ENCODE measurements at places on chromosomes 1 and 21.
A peak's percentile ranks its signal among the peaks of the same experiment; 100 is the strongest.

DNA sequence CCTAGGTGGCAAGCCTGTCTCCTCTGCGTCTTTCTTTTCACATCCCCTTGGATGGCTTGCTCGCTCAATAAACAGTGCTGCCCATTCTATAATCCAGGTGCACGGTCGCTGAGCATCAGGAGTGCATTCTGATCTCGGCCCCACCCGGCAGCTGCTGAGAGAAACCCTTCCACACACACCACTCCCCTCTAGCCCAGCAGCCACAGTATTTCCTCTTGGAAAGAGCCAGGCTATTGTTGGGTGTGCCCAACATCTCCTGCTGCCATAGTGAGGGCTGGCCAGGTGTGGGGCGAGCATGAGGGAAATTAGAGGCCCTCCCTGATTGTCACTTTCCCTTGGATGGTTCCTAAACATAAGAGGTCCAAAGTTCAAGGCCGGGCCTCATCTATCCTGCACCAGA lies 24.7 kb downstream of the GPA33 start:
- DNase-seq: no peak

GRCh38 chr1:17857996-17858395 lies 102.9 kb downstream of the ACTL8 start:
- no peak for DNase-seq

DNA sequence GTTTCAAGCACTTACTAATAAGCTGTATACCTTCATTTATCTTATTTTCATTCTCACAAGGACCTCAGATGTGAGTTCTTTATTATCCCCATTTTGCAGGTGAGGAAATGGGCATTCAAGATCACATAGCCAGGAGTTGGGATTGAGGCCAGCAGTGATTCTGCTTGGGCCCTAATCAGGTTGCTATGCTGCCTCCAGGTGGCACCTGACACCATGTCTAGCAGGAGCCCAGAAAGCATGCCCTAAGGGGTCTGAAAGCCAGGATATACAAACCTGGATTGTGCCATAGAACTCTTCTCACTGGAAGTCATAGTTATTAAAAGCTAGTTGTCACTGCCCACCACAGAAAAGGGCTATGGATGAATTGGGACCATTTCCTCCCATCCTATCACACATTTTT lies 61.1 kb downstream of the FYB2 start:
- no peak for DNase-seq

GRCh38 chr1:152741656-152742055 lies 16.2 kb upstream of the KPRP start:
- no peak for DNase-seq

DNA sequence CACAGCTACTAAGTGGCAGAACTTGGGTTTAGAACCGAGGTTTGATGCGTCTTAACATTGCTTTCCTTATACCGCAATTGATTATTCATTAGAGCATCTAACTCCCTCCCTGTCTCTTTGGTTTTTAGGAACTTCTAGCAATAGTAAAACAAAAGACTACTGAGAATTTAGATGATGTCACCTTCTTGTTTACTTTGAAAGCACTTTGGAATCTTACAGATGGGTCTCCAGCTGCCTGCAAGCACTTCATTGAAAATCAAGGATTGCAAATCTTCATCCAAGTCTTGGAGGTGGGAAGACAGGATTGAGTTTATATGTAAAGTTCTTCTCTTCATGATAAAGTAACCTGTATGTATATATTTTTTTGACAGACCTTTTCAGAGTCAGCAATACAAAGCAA lies 35.0 kb downstream of the ZYG11A start:
- no peak for DNase-seq

DNA sequence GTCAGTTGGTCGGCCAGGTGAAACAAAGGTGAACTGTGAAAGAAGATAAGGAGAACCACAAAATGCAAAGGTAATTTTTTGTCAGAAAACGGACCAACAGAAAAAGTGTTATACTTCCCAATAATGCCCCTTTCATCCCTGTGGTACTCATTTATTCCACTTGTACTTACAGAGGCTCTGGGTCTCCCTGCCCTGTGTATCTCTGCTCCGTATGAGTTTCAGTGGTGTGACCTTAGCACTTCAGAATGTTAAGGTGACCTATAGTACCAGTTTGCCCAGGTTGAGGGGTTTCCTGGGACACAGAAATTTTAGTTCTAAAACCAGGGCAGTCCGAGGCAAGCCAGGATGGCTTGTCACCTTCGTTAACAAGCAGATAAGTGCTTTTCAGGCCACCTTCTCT lies 254.8 kb downstream of the OLFM3 start:
- no peak for DNase-seq

- DNase-seq: no peak
Observed at GRCh38 chr1:19844731-19845495, 29.8 kb upstream of the RNF186 start.

- no peak for DNase-seq
Observed at GRCh38 chr21:38367646-38368045, 110.9 kb downstream of the KCNJ15 start.

DNA sequence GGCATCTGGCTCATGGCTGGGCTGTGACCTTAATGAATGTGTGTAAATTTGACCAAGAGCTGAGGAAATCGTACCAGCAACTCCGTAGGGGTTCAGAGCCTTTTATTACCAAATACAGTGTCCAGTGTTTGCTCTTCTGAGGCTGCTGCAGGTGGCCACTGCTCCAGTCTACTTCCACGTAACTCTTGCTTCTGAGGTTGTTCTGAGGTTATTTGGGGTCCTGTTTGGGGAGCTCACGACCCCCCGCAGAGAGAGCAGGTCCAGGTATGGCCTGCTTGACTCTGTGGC lies 33.6 kb downstream of the MAN1C1 start:
- DNase-seq: no peak

- DNase-seq: no peak
Observed at GRCh38 chr1:98044766-98045165, 123.9 kb upstream of the DPYD start.

DNA sequence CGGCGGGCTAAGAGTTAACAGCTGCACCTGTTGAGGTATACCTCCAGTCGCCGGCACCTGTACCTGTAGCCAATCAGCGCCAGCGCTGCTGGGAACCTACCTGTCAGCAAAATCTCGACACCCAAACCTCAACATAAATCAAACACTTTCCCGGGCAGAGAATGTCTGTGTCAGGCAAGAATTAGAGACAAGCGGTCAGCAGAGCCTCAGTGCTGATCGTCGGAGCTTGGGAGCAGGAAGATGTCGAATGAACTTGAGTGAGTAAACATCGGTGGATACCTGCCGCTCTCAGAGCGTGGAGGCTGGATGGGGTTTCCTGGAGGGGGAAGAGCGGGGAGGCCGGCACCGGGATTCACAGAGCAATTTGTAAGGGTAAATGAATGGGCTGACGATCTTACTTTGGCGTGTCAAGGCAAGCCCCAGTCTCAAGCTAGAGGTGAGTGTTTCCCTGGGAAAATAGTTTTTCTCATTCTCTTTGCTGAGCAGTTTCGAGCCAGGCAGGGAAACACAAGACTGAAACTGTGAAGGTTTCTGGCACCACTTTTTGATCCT lies at the start of gene GRHL3:
Gene GRHL3 (plus strand): TSS at position 46 of the 552 bp plus-strand sequence. CDS start 195 bp downstream, at position 241.
- no peak for DNase-seq

- DNase-seq: peak; percentile 44
Observed at GRCh38 chr21:42406201-42406621, 2.5 kb downstream of the UBASH3A start.

- DNase-seq: no peak
Observed at GRCh38 chr1:5888606-5889211, 103.5 kb downstream of the NPHP4 start.

GRCh38 chr1:86191958-86192357 lies 35.4 kb upstream of the COL24A1 start:
- DNase-seq: no peak

- DNase-seq: no peak
Observed at GRCh38 chr1:232936941-232937340, 13.5 kb upstream of the NTPCR start.

GRCh38 chr1:108636876-108637275 lies 24.0 kb downstream of the HENMT1 start:
- no peak for DNase-seq

DNA sequence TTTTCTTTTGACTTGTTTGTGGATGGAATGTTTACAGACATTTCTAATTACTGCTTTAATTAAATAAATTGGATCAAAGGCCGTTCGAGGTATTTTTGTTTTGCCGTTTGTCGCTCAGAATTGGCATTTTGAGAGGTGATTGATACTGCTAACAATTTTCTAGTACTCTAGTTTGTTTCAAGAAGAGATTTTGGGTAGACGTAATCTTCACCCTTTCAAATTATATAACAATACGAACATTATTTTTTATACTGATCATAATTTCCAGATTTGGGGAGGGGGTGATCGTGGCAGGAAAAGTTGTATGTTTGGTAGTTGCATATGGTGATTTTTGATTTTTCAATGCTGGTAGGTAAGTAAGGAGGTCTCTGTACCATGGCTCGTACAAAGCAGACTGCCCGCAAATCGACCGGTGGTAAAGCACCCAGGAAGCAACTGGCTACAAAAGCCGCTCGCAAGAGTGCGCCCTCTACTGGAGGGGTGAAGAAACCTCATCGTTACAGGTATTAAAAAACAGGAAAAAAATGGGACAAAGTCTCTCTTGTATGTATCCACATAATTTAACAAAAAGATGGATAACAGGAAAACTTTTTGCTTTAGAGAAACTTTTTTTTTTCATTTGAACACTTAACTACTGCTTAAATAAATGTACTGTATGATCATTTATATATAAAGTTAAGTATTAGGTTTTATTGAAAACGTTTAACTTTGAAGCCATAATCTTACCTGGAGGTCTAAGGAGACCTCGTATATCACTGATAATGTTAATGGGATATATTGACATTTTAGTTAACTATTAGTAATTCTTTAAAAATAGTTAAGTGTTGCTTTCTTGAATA lies 1.7 kb downstream of the H3-3A start:
- no peak for DNase-seq

DNA sequence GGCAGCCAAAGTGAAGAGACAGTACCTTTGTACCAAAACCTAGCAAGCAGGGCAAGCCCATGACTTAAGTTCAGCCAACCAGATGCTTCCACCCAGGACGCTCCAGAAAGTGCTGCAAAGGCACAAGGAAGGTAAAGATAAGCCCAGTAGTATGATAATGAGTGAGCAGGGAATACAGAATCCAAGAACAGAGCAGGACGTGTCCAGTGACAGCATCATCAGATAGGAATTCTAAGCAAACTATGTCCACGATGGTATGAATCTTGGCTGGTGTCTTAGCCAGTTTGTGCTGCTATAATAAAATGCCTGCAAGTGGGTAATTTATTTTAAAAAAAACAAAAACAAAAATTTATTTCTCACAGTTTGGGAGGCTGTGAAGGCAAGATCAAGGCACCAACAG lies 13.6 kb downstream of the GJA4 start:
- no peak for DNase-seq

GRCh38 chr1:155040358-155041093 lies 6.9 kb downstream of the DCST1 start:
- DNase-seq: no peak

- DNase-seq: peak; percentile 94
Observed at GRCh38 chr1:151311589-151312331, 15.5 kb downstream of the PI4KB start.

DNA sequence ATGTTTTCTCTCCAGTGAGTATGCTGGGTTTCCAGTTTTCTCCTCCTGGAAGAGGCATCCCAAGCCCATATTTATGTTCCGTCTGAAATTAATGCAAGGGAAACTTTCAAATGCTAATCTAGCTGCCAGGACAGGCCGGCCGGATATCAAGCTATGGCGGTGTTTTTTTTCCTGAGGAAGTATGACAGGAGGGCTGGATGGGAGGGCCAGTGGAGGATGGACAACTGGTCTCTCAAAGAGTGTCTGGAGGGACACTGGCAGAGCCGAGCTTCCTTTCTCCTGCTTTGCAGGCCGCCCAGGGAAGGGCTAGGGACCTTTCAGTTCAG lies 212.7 kb downstream of the TRABD2B start:
- no peak for DNase-seq

DNA sequence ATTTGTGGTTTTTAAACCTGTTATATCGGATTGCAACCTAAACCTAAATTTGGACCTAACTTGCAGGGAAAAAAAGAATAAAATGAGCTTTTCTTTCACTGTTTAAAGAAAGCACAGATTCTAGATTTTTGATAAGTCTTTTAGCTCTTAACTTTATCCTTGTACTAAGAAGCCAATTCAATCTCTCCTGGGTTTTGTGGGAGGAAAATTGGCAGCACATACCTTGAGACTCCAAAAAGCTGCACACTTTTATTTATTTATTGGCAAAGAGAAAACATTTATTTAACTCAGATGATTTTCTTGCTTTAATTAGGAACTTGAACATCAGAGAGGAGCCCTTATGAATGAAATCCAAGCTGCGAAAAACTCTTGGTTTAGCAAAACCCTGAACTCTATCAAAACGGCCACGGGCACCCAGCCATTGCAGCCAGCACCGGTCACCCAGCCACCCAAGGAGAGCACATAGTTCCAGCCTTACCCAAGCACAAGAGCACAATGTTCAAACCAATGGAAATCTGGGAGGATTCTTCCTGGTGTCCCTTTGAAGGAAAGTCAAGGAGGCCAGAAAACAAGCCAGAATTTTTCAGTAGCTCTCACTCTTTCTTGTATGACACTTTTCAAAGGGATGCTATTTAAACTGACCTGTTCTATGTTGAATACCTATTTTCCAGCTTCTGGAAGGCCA lies 10.1 kb upstream of the CACYBP start:
- DNase-seq: no peak

GRCh38 chr1:98030483-98030882 lies 109.6 kb upstream of the DPYD start:
- DNase-seq: no peak

- no peak for DNase-seq
Observed at GRCh38 chr1:38455829-38456530, 403.6 kb downstream of the RRAGC start.

GRCh38 chr21:38853421-38853919 lies 47.7 kb downstream of the ETS2 start:
- DNase-seq: no peak

DNA sequence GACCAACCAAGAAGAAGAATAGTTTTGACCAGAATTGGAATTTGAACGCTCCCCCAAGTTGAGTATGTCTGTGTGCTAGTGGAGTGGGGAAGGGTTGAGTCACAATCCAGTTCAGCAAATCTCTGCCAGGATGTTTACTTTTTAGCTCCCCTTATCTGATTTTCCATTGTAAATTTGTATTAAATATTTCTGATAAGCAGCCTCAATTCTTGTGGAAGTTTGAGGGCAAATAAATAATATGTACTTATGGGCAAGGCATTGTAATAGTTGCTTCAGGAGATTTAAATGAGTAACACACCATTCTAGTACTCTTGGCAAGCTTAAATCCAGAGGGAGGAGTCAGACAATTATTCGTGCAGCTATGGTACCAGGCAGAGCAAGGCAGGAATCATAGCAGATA lies 14.4 kb downstream of the CXADR start:
- DNase-seq: no peak

DNA sequence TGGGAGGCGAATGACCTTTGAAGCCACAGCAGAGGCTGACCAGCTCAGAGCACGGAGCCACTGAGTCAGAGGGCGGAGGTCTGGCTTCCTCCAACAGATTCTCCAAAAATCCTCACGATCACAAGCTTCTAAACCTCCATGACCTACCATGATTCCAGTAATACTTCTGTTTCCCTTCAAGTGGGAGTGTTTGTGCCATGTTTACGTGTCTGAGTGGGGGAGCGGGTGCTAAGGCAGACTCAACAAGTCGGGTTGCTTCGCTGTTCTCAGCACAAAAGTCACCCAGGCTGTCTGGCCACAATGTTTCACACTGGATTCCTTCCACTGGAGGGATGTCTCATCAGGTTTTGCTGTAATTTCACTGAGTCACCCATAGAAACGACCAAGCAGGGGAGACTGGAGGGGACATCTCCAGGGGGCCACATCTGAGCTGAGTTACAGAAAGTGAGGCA lies 86.2 kb downstream of the SLC66A1 start:
- DNase-seq: peak; percentile 63

- DNase-seq: no peak
Observed at GRCh38 chr1:92483610-92484471, 2.9 kb downstream of the GFI1 start.
